ENCODE measurements at places on chromosomes 2 and 18.

DNA sequence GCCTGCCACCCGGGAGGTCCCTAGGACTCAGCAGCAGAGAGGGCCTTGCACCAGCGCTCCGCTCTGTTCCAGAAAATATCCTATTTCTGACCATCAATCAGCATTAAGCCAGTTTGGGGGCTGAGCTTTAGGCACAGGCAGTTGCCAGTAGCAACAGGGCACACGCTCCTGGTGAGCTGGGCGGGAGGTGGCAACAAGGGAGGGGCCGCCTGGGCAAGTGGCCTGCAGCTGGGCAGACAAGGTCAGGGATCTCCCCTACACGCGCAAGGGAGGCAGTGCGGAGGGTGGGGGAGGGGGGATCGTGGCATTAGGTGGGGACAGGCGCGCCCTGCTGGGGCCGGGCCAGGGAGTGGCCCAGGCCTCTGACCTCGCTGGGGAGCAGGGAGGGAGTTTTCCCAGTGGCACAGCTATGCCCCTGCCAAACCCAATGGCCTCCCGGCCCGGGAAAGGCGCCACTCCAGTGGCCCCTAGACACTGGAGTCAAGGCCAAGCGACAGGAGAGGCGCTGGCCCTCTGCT is 302.8 kb downstream of the NCKAP5 start:
- no peak for DNase-seq

DNA sequence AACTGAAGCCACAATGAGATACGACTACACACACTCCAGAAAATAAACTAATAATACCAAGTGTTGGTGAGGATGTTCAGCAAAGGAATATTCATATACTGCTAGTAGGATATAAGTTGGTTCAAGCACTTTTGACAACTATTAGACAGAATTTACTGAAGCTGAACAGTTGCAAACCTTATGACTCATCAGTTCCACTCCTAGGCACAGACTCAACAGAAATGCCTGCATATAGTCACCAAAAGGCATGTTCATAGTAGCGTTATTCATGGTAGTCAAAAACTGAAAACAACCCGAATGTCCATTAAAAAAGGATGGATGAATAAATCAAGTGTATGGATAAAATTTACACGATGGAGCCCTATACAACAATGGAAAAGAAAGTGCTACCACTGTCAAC is 232.0 kb downstream of the ANAPC1 start:
- DNase-seq, result no peak

GRCh38 chr2:210460322-210461227 is 16.0 kb downstream of the LANCL1 start:
- DNase-seq, result no peak

DNA sequence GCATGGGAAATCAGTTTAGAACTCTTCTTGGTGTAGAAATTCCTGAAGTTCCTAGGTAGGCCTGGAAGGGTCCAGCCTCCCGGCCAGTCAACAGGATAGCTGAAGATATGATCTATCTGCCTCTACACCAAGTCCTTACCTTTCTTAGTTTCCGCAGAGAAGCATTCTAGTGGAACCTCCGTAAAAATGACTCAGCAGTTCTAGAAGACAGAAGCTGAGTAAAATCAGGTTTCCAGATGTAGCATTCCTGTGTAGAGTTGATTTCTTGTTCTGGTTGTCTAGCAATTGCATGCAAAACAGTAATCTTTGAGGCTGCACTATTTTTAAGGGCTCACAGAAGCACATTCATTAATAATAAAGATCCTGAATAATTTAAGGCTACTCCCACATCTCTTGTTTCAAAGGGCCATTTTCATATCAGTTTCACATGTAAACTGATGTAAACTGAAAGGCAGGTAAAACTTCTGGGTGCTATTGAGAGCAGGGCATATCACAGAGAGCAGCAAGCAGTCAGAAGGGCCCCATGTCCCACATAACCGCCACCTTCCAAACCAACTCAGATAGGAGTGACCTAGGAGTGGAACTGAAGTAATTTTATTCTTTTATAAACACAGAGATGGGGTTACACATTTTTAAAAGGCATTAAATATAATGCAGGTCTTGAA is 3.2 kb upstream of the DYTN start:
- DNase-seq, result no peak

DNA sequence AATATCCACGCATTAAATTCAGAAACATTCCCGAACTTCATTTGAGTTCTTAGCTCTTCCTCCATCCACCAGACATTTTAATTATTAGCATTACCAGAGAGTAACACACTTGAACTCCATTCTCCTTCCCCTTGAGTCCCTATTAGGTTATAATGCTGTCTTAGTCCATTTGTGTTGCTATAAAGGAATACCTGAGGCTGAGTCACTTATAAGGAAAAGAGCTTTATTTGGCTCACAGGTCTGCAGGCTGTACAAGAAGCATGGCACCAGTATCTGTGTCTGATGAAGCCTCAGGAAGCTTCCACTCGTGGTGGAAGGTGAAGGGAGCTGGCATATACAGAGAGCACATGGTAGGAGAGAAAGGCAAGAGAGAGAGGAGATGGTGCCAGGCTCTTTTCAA is 25.4 kb downstream of the TBC1D8 start:
- no peak for DNase-seq

GRCh38 chr2:113248997-113249770 is 29.5 kb downstream of the PAX8 start:
- DNase-seq, result peak; percentile 67

- no peak for DNase-seq
Observed at GRCh38 chr18:40685219-40685618, 1269.8 kb upstream of the PIK3C3 start.

DNA sequence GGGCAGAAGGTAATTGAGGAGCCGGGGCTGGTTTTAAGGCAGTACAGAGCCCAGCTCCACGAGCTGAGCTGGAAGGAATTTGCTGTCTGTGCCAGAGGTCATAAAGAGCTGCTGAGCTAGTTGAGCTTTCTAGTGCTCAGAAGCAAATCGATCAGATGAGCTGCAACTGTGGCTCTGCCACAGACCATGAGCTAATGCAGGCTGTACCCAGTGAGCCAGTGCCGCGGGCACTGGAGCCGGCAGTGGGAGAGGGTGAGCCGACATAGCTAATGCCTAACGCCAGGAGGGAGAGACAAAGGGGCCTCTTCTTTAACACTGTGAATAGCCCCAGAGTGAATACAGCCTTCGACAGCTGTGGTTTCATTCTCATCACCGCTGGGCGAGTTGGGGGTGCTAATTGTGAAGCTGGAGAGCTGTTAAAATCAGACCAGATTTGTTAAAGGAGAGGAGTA is 410.1 kb upstream of the TCF4 start:
- no peak for DNase-seq

DNA sequence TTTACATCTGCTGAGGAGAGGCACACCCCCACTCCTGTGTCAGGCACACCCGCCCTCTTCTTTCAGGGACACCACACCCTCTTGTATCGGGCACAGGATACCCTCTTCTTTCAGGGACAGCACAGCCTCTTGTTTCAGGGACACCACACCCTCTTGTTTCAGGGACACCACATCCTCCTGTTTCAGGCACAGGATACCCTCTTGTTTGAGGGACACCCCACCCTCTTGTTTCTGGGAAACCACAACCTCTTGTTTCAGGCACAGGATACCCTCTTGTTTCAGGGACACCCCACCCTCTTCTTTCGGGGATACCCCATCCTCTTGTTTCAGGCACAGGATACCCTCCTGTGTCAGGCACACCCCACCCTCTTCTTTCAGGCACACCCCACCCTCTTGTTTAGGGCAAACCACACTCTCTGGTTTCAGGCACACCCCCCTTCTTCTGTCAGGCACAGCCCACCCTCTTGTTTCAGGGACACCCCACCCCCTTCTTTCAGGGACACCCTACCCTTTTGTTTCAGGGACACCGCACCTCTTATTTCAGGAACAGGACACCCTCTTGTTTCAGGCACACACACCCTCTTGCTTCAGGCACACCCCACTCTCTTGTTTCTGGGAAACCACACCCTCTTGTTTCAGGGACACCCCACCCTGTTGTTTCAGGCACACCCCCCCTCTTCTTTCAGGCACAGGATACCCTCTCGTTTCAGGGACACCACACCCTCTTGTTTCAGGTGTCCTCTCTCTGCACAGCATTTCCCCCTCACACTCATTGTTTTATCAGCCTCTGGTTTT is 96.2 kb downstream of the TPO start:
- peak; percentile 59 for DNase-seq

- DNase-seq, result no peak
Observed at GRCh38 chr18:22284581-22285360, 115.4 kb downstream of the GATA6 start.

DNA sequence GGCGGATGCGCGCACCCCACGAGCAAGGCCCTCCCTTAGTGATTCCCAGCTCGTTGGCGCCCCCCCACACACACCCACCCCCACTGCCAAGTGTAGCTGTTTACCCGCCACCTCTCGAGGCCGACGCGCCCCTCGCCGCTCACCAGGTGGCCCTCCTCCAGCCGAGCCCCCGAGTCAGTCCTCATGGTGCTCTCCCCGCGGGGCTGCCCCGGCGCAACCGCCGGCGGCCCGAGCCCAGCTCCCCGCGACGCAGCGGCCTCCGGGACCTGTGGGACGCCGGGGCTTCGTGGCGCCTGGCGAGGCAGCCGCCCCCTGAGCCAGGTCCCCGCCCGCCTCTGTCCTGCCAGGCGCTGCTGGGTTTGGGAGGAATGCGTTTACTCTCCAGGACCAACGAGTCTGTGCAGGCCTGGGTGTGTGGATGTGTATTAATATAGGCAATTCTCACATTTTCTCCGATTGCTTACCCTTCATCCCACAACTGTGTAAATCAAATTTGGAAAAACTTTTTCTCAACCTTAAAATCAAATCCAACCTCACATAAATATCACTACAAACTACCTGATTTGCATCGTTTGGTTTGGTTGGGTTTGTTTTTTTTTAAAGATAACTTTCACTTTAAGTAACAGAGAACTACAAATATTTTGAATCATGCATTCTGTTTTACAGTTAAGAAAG is at the start of gene TMEM237:
Gene TMEM237, minus strand, starts transcription at position 288 of the 675 bp plus-strand sequence. Its CDS starts 103 bp downstream, at position 185.
- no peak for DNase-seq

- no peak for DNase-seq
Observed at GRCh38 chr2:109382951-109383350, 230.8 kb downstream of the SEPTIN10 start.

DNA sequence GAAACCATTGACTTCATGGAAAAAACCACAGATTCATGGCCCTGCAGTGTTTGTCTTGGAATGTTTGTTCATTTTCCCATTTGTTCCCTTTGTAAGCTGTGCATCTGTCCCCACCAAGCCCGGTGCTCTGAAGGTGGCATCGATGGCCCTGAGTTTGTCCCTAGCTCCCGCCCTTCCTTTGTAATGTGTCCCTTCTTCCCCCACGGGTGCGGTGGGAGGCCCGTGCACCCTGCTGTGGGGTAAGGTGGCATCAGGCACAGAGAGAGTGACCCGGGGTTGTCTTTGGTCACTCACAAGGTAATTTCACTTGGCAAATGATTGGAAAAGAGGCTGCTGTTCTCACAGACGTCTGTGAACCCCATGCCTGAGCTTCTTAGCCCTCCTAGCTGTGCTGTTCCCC is 28.7 kb downstream of the KLHL29 start:
- no peak for DNase-seq

DNA sequence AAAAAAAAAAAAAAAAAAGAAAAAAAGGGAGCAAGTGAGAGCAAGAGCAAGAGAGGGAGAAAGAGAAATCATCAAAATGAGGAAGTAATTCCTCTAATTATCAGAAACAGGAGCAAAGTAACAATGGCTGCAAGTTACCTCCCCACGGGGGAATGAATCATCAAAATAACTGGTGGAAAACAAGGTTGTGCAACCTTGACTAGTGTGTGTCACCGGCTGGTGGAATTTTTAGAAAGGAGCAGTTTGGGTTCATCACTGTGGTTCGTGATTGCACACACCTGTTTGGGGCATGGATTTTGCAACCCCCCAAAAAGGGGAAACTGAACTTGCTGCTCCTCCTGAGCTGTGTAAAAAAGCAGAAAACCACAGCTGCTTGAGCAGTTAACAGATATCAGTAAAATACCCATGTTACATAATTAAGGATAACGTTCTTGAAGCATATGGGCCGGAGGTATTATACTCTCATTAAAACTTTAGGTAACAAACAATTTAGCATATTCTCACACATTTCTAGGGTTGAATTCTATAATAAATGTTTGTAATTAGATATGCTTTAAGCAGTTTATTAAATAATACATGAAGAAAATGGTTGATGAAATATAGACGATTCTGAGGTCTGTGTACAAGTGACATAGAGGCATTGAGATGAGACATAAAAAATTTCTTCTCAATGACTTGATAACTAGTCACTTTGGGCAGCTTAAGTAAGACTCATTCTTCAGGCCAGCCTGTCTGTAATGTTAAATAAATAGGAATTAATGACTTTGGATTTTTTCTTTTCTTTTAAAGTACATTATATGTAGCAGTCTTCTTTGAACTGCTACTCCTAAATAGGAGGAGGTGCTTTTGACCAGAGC is 184.2 kb upstream of the ZEB2 start:
- DNase-seq, result no peak
